NCI-H524 treated with DMSO at 0.1 percent for 48 hours (cell line): ENCODE measurements at places on chromosomes 1 and 21.

DNA sequence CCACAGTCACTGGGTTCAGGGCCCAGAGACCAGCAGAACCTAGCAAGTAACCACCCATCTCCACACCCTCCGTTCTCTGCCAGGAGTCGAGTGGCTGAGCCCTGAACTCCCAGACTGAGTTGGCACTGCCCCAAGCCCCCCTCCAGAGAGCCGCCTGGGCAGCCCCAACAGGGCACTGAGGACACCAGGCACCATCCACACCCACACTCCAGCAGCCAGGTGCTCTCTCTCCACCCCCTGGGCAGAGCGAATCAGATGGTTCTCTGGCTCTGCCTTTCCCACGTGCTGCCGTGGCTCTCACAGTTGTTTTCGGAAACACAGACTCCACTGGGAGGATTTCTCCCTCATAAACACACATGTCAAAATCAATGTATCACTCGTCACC is 13.6 kb downstream of the WDR4 start:
- DNase-seq = no peak

DNA sequence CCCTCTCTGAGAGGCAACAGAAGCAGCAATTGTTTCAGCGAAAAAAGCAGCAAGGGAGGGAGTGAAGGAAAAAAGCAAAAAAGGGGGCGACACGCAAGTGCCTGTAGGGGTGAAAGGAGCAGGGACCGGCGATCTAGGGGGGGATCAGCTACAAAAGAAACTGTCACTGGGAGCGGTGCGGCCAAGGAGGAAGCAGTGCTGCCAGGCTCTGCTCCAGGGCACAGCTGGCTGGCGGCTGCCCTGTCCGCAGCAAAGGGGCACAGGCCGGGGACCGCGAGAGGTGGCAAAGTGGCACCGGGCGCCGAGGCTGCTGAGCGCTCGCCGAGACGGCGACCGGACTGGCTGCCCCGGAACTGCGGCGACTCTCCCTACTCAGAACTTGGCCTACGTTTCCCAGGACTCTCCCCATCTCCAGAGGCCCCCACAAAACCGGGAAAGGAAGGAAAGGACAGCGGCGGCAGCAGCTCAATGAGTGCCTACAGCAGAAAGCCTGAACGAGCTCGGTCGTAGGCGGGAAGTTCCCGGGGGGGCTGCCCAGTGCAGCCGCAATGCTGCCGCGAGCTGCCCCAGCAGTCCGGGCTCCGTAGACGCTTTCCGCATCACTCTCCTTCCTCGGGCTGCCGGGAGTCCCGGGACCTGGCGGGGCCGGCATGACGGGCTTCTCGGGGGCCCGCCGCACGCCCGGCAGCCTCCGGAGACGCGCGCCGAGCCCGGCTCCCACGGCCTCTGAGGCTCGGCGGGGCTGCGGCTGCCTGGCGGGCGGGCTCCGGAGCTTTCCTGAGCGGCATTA is 1.0 kb upstream of the CDKN2C start:
- DNase-seq = no peak

- DNase-seq = no peak
These were observed 6.8 kb downstream of the AMPD1 start for GRCh38 chr1:114688526-114688925.

- DNase-seq = no peak
These were observed 156.5 kb upstream of the ZNF648 start for GRCh38 chr1:182217967-182218366.

DNA sequence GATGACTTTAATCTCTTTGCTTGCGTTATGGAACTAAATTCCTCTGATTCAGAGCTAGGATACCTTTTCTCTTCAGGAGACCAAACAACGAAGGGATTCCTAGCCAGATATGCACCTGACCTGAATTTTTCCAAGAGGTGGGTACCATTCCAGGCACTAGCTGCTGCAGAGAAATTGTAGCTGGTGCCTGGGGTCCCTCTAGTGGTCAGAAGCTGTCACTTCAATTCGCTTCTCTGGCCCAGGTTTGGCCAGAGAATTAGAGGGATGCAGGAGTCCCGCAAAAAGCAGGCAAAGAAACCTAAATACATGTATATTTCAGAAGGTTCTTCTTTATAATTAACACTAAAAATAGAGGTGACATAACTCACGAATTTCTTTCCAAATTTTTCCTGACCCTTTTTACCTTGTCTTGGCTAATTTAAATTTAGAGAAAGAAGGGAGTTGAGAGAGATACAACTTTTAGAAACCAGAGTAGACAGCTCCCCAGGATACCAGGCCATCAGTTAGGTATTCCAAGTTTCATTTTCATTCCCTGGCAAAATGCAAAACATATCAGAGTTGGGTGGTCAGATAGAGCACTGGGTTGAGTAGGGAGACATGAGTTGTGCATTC is 9.6 kb downstream of the ACKR1 start:
- DNase-seq = no peak

- peak; percentile 44 for DNase-seq
These were observed 41.8 kb downstream of the GATAD2B start for GRCh38 chr1:153880962-153881361.

GRCh38 chr1:53731043-53731600 is 7.8 kb downstream of the GLIS1 start:
- DNase-seq = no peak

DNA sequence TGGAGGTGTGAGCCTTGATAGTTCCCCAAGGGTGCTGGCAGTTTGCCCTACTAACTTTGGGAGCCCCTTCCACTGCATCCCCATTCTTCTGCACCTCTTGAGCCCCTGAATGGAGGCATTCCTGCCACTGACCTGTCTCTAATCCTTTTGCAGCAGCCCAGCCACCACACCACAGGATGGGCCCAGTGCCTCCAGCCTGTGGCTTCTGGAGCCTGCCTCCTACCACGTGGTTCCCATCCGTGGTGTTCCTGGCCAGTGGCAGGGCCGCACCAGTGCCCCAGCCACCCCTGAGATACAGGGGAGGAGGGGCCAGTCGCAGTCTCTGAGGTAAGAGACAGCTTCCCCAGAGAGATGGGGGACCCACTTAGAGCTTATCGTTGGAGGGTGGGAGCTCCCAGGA is 14.4 kb downstream of the INAVA start:
- no peak for DNase-seq
